Erythroblast (primary cell): ENCODE measurements at places on chromosomes 5 and 9.

DNA sequence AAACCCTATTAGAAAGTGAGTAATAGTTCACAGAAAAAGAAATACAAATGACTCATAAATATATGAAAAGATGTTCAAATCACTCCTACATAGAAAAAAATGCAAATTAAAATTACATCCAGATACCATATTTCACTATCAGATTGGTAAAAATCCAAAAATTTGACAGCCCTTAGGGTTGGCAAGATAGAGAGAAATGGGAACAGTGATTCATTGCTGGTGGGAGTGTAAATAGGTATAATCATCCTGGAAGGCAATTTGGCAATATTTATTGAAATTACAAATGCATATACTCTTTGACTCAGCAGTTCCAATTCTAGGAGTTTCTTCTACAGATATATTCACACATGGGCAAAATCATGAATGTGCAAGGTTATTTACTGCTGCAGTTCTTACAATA is 273.5 kb downstream of the NR2F1-AS1 start:
- DNase-seq = no peak

GRCh38 chr9:69643098-69643497 is 29.1 kb downstream of the APBA1 start:
- DNase-seq = no peak

- DNase-seq = no peak
These were observed 318.8 kb upstream of the ELAVL2 start for GRCh38 chr9:24144796-24145195.

DNA sequence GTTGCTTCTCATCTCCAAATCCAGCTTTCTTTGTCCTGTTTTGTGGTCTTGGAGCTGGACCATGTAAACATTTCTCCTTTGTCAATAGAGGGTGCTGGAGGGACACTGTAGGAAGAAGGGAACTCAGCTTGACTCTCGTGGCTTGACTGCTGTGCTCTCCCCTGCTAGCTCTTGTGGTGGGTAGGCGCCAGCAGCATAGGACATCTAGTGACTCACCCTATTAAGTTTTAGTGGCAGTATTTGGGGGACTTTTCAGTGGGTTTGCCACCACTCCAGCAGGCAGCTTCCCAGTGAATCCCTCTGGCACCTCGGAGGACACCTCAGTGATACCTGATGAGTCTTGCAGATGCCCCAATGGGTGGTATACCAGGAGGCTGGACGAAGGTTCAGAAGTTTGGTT is 97.8 kb downstream of the TSSK1B start:
- peak; percentile 9 for DNase-seq

DNA sequence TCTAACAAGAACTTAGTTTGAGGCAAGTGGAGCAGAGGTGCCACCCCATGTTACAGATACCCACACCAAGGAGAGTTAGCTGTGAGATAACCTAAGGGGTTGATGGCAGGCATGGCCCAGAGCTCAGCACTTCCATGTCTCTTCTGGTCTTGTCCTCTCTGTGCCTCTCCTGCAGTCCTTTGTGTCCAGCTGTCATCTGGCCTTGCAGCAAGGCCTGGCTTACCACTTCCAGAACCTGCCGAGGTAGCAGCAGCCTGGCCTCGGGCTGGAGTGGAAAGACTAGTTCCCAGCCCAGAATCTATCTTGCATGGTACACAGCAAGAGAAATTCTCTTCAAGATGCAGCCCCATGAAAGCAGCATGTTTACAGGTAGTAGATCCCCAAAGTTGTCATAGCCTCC is 41.5 kb downstream of the PIP5K1B start:
- DNase-seq = no peak

- DNase-seq = no peak
These were observed 322.9 kb downstream of the TMEM38B start for GRCh38 chr9:106017198-106017740.

- DNase-seq = no peak
These were observed 25.9 kb downstream of the CDC42SE2 start for GRCh38 chr5:131289738-131290137.

- DNase-seq = no peak
These were observed 2.8 kb upstream of the AMBP start for GRCh38 chr9:114080773-114081440.

GRCh38 chr9:127135056-127135745 is 12.8 kb upstream of the ANGPTL2 start:
- no peak for DNase-seq

DNA sequence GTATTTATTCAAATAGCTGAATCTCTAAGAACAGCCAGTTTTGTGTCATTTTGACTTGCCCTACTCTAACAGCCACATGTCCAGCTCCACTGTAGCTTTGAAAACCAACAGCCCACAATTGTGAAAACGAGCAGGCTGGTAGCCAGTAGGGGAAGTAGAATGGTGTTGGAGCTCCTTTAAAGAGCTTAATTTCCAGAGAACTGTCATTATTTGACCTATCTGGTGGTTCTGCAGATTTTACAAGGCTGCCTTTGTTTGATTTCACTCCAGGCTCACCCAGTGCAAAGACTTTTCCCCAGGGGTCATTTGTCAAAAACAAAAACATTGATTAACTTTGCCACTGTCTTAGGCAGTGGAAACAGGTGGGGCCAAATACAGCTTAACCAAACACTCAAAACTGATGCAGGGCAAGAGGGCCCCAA is 3.2 kb upstream of the PJA2 start:
- no peak for DNase-seq

GRCh38 chr9:105128908-105129600 is 115.4 kb upstream of the SLC44A1 start:
- DNase-seq = peak; percentile 42

DNA sequence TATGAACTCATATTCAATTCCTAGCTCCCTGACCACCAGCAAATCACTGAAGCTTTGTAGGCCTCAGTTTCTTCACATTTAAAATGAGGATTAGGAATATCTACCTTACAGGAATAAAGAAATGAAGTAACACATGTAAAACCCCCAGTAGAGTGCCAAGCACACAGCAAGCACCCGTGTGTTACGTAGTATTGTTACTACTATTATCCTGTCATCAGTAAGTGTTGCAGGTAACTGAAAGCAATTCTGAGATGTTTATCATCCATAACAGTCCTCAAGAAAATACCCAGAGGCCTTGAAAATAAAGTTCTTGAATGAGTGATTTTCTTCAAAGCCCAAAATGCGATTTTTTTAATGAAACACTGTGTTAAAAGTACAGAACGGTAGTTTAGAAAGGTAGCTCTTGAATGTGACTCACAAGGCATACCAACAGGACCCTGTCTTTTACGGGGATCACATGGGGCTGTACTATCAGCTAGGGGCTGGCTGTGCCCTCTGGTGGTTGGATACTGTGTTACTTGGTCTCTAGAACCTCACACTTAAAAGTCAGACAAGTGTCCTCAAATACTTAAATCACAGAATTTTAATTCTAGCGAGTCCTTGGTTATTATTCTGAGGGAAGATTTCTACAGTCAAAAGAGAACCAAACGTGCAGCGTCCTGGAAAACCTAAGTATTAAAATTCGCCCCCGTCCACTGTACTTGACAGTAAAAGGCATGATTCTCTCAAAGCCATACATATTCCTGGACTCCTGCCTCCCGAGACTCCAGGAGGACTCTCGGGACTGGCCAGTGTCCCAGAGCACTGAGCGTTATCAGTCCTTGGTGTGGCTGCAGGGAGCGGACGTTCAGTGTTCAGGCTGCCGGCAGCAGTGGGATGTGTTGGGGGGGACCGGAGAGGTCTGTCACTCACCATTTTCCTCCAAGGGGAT is 725 bp downstream of the NDUFB6 start:
- DNase-seq = peak; percentile 92

- DNase-seq = no peak
These were observed 28.5 kb upstream of the TNFSF15 start for GRCh38 chr9:114834386-114834785.

- no peak for DNase-seq
These were observed 46.5 kb upstream of the CEMIP2 start for GRCh38 chr9:71814815-71815214.

DNA sequence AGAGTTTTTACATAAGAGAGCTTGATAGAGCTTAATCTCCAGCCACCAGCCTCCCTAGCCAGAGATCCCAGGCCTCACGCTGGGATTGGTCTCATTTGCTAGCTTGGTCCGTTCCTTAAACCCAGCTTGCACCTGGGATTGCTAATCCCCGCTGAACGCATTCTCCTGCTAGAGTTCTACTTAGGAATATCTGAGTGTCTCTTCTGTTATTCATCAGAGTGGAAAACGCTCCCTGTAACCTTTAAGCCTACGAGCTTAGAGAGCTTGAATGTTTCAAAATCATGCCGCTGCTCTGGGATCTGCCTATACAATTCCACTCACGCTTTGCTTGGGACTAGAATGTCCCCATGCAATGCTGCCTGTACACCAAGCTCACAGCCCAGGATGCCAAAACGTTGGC is 201.8 kb downstream of the NSG2 start:
- DNase-seq = no peak
